ENCODE measurements at places on chromosomes 16 and 17. TPM values are rescaled to one million over a fixed set of nuclear protein-coding genes. Genes with fewer than 3 reads are reported as not detected.
A peak's percentile ranks its signal among the peaks of the same experiment; 100 is the strongest.

- H3K4me1 ChIP-seq = peaks cover 31% of the 10 kb centered on the region
- H3K27me3 ChIP-seq = no peaks in the 10 kb centered on the region
- no peak for DNase-seq
- H3K4me3 ChIP-seq = peak overlapping the region; percentile 39
- peak overlapping the region; percentile 84 for H3K27ac ChIP-seq
Measured at GRCh38 chr17:45372325-45372869, 55.6 kb upstream of the MAP3K14 start.

GRCh38 chr16:59566446-59566845 lies 832.3 kb upstream of the GOT2 start:
- H3K27ac ChIP-seq = no peak overlapping the region
- no peak overlapping the region for H3K4me3 ChIP-seq
- DNase-seq = no peak
- H3K36me3 ChIP-seq = no peaks in the 10 kb centered on the region
- H3K4me1 ChIP-seq = no peaks in the 10 kb centered on the region

DNA sequence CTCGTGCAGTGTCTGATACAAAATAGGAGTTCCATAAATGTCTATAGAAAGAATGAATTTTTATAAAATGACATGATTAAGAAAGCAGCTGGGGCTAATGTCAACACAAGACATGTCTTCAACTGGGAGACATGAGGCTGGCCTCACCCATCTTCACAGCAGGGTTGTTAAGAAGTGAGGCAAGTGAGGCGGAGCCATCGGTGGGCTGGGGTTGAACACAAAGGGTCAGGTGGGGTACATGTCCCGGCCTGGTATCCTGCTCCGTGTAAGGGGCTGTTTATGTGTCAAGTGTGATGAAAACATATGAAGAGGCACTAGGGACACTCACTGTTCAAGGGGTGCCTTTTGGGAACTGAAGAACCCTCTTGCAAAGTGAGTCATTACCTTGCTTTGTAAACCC lies 22.1 kb downstream of the CDK5R1 start:
- no peak for DNase-seq

Gene TCAP
- total RNA-seq = 1.7 TPM

Gene TVP23A
- total RNA-seq = not detected

- peaks cover 5% of the 10 kb centered on the region for H3K27me3 ChIP-seq
- no peaks in the 10 kb centered on the region for H3K36me3 ChIP-seq
- no peak overlapping the region for H3K4me3 ChIP-seq
- DNase-seq = no peak
Measured at GRCh38 chr17:43940630-43941029, 1.6 kb downstream of the PPY start.

DNA sequence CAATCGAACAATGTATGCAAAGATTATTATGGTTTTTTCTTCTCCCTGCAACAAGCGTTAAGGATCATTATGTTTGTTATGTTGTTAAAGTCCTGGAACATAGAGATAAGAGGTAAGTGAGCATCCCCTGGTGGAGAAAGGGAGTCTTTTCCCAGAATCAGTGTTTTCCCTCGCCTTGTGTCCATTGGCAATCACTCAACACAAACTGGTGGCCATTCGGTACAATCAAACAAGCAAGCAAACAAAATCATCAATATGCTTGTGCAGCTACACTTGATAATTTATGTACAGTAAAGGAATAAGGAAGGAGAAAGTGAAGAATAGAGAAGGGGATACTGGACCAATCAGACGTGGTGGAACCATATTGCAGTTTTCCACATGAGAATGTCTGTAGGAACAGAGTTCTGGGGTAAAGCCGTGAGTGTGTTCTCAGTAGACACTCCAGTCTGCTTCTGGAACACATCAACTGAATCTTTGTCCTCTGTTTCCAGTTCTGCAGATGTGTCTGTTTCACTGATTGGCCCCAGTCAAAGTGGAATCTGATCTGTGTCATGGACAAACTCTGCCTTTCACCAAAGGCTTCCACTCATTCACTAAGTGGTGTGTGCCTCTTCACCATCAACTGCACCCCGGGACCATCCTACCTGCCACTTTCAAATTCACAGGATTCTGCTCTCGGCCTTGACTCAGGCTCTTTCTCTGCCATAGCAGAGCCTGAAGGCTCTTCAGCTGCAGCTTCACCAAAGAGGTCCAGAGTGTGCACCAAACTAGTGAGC lies 169.5 kb downstream of the AHSP start:
- no peaks in the 10 kb centered on the region for H3K27me3 ChIP-seq
- no peak overlapping the region for H3K27ac ChIP-seq
- H3K4me3 ChIP-seq = no peak overlapping the region
- no peak for DNase-seq

DNA sequence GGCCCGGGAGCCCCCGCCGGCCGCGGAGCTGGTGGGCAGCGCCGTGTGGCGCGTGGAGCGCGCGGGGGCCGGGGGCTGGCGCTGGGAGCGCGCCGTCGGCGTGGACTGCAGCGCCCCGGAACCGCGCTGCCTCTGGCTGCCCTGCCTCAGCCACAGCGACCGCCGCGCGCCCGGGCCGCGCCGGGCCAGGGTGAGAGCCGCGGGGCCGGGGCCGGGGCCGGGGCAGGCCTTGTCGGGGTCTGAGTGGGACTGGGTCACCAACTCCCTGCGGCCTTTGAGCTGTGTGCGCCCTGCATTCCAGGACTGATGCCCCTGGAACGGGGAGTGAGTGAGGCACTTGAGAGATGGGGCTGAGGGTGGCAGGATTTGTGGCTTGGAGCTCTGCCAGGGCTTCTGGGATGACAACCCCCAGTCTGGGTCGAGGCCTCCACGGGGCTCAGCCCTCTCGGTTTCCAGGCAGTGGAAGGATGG lies 25.7 kb downstream of the ARHGAP23 start:
- peak overlapping the region; percentile 80 for H3K27ac ChIP-seq
- no peak for DNase-seq
- peaks cover 64% of the 10 kb centered on the region for H3K4me1 ChIP-seq

Gene SLC7A6
- 48.0 TPM for total RNA-seq

Gene AGRP
- total RNA-seq = not detected

DNA sequence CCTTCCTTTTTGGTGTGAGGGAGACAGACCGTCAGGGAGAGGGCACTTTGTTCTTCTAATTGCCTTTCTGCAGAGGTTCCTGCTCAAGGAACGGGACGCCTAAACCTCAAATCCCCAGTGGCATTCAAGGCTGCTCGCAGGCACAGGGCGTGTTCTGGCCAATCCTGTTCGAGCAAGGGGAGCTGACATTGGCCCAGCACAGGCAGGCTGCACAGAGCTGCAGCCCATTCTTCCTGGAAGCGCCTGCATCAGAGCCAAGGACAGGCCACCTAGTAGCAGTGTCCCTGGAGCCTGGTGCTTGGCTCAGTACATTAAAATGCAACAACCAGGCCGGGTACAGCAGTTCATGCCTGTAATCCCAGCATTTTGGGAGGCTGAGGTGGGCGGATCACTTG lies 72.2 kb upstream of the CREBBP start:
- no peak overlapping the region for H3K27ac ChIP-seq
- no peaks in the 10 kb centered on the region for H3K36me3 ChIP-seq
- H3K4me3 ChIP-seq = no peak overlapping the region
- H3K4me1 ChIP-seq = peaks cover 23% of the 10 kb centered on the region

- DNase-seq = peak; percentile 93
- H3K36me3 ChIP-seq = no peaks in the 10 kb centered on the region
- peaks cover 6% of the 10 kb centered on the region for H3K27me3 ChIP-seq
Measured at GRCh38 chr16:88534638-88535190, 35.5 kb upstream of the ZC3H18 start.

Gene TOM1L1
- total RNA-seq = 25.1 TPM

Gene RAMP2
- total RNA-seq = 120 TPM

DNA sequence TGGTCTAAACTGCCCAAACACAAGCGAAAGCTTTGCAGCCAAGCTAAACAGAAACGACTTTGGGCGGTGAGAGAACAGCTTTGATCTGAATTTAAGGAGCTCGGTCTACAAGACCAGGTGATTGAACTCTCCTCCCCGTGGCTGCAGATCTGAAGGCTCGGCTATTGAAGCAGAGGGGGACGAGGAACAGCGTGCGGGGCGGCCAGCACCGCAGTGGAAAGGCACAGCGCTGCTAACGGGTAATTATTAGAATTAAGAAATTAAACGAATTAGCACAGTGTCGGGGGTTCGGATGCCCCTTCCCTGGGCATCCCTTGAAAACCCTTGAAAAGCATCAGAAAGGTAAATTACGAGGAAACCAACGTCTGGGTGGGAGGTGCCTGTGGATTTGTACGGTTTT lies 431 bp downstream of the TEKT3 start:
- no peaks in the 10 kb centered on the region for H3K36me3 ChIP-seq
- peak overlapping the region; percentile 49 for H3K4me3 ChIP-seq
- H3K4me1 ChIP-seq = peaks cover 5% of the 10 kb centered on the region
- H3K27ac ChIP-seq = no peak overlapping the region

DNA sequence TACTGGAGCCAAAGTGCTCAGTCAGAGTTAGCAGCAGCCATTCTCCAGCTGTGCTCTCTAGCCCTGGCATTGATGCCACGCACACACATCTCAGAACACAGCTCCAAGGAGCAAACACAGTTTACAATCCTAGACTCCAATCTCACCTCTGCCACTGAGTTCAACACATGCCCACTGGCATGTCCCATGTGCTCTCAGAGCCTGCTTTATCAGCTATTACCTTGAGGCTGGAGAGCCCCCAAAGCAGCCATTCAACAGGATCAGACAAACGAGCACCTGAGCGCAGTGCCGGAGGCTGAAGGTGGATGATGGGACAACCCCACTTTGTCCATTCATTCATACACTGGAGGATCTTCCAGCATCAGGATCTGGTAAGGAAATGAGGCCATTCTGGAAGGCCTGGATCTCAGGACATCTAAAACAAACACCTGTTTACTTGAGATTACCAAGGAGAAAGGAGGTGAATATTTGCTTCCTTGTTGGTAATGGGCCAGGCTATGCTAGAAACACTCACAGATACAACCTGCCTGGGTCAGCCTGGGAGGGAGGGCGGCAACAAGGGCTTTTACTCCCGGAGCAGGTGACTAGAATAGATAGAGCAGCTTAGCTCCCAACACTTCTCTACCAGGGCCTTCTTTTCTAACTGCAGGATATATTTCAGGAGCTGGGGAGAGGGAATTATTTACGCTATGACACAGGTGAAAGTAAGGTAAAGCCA lies 25.4 kb downstream of the RANBP10 start:
- no peak for DNase-seq
- H3K27ac ChIP-seq = no peak overlapping the region
- no peaks in the 10 kb centered on the region for H3K27me3 ChIP-seq
- H3K36me3 ChIP-seq = no peaks in the 10 kb centered on the region
- no peaks in the 10 kb centered on the region for H3K4me1 ChIP-seq
- no peak overlapping the region for H3K4me3 ChIP-seq

Gene OR1A1
- total RNA-seq = not detected

DNA sequence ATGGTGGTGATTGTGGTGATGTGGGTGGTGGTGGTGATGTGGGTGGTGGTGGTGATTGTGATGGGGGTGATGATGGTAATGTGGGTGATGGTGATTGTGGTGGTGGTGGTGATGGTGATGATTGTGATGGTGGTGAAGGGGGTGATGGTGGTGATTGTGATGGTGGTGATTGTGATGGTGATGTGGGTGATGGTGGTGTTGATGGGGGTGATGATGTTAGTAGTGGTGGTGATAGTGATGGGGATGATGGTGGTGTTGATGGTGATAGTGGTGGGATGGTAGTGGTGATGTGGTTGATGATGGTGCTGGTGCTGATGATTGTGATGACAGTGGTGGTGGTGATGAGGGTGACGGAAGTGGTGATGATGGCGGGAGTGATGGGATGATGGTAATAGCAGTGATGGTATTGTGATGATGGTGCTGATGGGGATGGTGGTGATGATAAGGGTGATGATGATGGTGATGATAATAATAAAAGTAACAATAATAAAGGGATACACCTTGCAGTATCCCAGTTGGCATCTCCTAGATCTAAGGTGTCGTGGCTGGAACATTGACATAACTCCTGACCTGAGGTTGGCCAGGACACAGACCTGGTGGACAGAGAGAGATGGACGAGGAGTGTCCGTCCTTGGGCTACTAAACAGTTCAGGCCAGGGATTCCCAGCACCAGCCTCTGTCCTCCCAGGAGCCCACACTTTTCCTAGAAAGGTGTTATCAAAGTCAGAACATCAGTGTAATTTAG lies 344.5 kb downstream of the SEC14L1 start:
- H3K27ac ChIP-seq = no peak overlapping the region
- H3K4me1 ChIP-seq = no peaks in the 10 kb centered on the region
- H3K36me3 ChIP-seq = peaks cover 37% of the 10 kb centered on the region
- DNase-seq = no peak
- no peaks in the 10 kb centered on the region for H3K27me3 ChIP-seq
- H3K4me3 ChIP-seq = no peak overlapping the region

GRCh38 chr16:20383106-20384029 lies 21.2 kb downstream of the PDILT start:
- no peaks in the 10 kb centered on the region for H3K4me1 ChIP-seq
- H3K27me3 ChIP-seq = no peaks in the 10 kb centered on the region
- no peak for DNase-seq
- H3K27ac ChIP-seq = no peak overlapping the region
- no peak overlapping the region for H3K4me3 ChIP-seq

- peaks cover 11% of the 10 kb centered on the region for H3K36me3 ChIP-seq
- no peak for DNase-seq
- no peak overlapping the region for H3K4me3 ChIP-seq
- no peak overlapping the region for H3K27ac ChIP-seq
- H3K4me1 ChIP-seq = no peaks in the 10 kb centered on the region
- no peaks in the 10 kb centered on the region for H3K27me3 ChIP-seq
Measured at GRCh38 chr16:67907397-67908180, 14.5 kb downstream of the PSKH1 start.

GRCh38 chr16:22272870-22273650 lies 24.1 kb upstream of the POLR3E start:
- H3K36me3 ChIP-seq = peaks cover 67% of the 10 kb centered on the region
- H3K4me1 ChIP-seq = no peaks in the 10 kb centered on the region
- no peak overlapping the region for H3K27ac ChIP-seq
- H3K4me3 ChIP-seq = no peak overlapping the region
- H3K27me3 ChIP-seq = no peaks in the 10 kb centered on the region
- DNase-seq = no peak

Gene ADAD2
- total RNA-seq = not detected

Gene NPB
- 0.94 TPM for total RNA-seq

Gene SCARF1
- 22.0 TPM for total RNA-seq

DNA sequence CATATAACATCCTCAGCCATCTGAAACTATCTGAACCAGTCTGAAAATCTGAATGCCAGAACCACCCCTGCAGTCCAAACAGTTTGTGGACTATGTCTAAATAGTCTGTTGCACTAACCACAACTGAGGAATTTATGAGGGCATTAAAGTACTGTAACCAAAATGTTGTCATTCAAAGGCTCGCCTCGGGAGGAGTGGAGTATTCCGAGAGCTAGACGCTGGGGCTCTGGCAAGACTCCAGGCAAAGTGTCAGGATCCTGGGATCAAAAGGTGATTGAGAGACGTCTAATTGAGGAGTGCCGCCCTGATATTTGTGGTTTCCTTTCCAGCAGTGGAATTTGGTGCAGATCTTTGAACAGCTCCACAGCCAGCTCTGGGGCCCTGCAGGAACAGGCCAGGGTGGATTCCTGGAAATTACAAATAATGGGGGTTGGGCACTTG lies 142.9 kb upstream of the MYOCD start:
- no peaks in the 10 kb centered on the region for H3K36me3 ChIP-seq
- H3K27ac ChIP-seq = no peak overlapping the region
- no peak for DNase-seq
- H3K4me1 ChIP-seq = peaks cover 3% of the 10 kb centered on the region
